DMS153 (cell line): ENCODE measurements at places on chromosomes 5 and 9.

- peak; percentile 3 for DNase-seq
Measured at GRCh38 chr9:113963017-113963620, 87.0 kb downstream of the ZNF618 start.

- DNase-seq: no peak
Measured at GRCh38 chr9:136143215-136144001, 24.7 kb upstream of the TMEM250 start.

GRCh38 chr9:126412905-126413304 lies 86.3 kb downstream of the MVB12B start:
- no peak for DNase-seq

DNA sequence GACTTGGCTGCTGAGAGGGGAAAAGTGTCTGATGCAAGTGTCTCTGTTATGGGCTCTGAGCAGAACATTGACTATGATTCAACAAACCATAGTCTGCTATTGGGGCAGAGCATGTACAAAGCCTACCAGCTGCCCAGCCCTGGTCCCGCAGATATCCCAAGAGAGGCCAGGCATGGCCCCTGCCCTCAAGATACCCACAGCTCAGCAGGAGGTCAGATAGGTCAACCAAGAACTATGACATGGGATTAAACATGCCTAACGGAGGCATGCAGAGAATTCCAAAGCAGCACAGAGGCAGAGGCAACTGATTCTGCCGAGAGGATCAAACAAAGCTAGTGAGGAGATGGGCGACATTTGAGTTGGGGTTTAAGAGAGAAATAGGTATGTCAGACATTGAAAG lies 39.9 kb upstream of the CPLX2 start:
- DNase-seq: no peak

GRCh38 chr5:8288334-8288733 lies 419.4 kb downstream of the MTRR start:
- DNase-seq: no peak

- DNase-seq: no peak
Measured at GRCh38 chr5:40628407-40628806, 51.3 kb upstream of the PTGER4 start.

DNA sequence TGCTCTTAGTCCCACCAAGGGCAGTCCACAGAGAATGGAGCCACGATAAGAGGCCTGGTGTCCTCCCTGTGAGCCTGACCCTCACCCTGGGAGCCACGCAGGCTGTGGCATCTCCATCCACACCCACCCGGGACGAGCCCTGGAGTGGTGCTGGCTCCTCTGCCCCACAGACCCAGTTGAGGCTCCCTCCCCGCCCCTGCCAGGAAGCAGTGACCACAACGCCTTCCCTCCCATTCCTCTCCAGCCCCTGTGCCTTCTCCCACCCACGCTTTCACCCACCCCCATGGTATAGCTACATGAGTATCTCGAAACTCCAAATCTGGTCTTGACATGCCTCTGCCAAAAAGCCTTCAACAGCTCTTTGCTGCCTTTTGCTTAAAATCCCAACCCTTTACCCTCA lies 57.9 kb downstream of the SEMA4D start:
- DNase-seq: no peak

DNA sequence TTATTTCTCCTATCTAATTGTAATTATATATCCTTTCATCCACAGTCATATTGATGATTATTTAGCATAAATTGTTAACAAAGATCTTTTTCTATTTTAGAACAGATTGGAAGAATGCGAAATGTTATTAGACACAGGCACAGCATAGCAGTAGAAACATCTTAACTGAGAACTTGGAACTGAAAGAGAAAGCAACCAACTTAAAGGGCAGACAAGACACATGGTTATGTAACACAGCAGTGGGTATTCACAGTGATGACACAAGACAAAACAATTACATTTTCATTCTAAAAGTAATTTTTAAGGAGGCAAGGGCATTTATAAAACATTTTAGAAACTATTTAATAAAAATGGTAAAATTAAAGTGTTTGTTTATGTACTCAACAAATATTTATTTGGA lies 57.7 kb upstream of the MEF2C start:
- no peak for DNase-seq

DNA sequence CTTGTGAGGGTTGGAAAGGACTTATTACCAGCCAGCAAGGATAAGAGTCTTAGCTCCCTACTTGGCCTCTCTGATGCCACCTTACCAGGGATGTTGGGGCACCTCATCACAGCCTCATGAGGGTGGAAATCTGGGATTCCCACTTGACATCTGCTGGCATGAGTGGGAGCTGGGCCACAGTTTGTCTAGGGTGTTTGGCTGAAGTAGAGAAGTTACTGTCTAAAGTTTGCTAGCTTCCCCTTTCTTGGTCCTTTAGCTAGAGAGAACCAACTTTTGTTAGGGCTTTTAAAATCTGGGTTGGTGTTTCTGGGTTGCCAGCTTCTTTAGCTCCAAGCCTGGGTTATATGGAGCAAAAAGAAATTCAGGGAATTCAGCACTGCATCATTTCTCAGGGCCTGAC lies 57.5 kb upstream of the GNA14 start:
- no peak for DNase-seq

- no peak for DNase-seq
Measured at GRCh38 chr5:62886603-62887315, 308.1 kb downstream of the LRRC70 start.

DNA sequence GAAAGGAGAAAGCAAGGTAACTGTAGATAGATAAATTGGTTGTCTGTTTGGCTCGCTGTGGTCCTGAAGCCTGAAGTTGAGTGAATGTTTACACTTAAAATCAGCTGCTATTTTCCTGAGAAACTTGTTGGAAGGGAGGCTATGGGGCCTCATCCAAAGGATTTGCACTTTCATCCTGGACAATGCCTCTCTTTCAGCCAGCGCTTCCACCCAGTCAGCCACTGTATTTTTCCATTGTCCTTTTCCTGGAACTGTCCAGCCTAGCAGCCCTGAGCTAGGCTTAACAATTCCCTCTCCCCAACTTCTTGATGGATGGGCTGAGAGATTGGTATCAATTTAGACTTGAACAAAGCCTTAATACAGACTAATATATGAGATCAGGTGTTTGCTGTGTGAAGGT lies 429.2 kb downstream of the DMAC1 start:
- no peak for DNase-seq

DNA sequence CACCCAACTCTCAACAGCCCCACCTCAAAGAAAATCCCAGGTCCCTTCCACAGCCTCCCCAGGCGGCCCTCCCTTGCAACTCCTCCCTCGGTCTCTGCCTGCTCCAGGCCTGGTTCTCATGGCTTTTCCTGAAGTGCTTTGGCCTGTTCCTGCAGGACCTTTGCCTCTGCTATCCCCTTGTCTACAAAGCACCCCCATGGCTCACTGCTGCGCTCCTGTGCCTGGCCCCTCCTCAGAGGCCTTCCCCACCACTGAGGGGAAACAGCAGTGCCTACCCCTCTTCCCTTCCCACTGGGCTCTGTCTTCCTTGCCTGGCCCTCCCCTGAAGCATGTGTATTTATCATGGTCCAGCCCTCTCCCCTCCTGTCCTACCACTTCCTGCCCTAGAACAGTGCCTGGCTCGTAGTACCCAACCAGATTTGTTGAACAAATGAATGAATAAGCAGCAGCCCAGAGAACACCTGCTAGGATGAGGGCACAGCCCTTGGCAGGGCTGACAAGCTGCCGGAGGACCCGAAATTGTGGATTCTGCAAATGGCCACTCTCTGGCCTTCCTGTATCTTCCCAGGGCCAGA lies 68.6 kb upstream of the LRRTM2 start:
- DNase-seq: no peak
